ENCODE measurements at places on chromosomes 7 and 10.

DNA sequence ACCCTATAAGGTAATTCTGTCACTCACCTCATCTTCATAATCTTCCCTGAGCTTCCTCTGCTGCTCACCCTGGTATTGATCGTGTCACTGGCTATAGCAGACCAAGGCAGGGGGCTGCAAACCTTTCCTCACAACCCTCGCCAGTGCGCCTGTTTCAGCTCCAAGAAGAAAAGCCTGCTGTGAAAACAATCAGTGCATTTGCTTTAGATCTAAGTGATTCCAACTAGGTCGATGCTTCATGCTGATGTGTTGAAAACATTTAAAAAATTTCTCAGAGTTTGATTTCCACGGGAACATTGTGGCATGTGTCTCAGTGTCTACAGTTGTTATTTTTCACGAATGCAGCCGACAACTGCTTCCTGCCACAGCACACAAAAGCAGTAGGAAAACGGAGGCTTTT, 27.3 kb downstream of the POU6F2 start:
- no peak for DNase-seq

GRCh38 chr7:106634958-106635357, 26.0 kb downstream of the CCDC71L start:
- no peak for DNase-seq

GRCh38 chr7:77687747-77688144, 8.5 kb upstream of the RSBN1L start:
- peak; percentile 1 for DNase-seq

- DNase-seq: no peak
Observed at GRCh38 chr7:16652240-16652583, 6.2 kb downstream of the BZW2 start.

DNA sequence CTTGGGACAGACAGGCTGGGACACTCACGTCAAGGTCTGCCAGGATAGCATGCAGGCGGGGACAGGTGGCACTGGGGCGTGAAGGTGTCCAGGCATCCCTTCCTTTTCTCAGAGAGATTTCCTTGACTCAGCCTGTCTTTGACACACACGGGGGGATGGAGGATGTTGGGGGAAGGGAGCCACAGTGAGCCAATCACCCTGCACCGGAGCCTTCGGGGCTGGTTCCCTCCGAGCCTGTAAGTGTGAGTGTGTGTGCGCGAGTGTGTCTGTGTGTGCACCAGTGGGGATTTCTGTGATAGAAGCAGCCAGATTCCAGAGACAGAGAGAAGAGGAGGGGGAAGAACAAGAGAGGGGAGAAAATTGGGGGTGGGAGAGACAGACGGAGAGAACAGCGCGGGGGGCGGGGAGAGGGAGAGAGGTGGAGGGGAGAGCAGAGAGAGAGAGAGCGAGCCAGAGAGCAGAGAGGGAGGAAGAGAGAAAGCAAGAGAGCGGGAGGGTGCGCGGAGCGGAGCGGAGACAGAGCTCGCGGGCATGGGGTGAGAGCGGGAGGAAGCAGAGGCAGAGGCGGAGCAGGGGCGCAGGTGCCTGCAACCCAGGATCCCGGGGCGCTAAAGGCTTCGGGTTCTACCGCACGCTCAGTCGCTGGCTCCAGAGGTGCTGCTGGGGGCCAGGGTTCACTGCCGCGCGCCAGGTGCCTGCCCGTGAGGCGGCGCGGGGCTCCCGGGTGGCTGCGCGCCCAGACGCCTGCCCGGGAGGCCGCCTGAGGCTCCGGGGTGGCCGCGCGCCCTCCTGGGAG, 466 bp upstream of the GPR26 start:
- DNase-seq: no peak

DNA sequence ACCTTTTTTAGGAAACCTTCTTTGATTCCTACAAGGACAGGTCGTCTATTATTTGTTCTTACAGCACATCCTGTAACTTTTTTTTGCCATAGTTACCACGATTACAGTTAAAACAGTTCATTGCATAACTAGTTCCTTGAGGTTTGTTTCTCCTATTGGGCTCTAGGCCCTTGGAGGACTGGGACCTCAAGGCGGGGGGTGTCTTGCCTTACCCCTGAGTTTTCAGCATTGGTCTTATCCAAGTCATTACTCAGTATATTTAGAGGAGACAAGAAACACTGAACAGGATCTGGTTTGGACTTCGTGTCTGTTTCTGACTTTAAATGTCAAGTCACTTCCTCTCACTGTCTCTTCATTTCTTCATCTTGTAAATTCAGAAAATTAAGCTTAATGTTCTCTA, 369.8 kb downstream of the SDK1 start:
- no peak for DNase-seq
